Activated CD4-positive, CD25-positive, alpha-beta regulatory T cell treated with anti-CD3 and anti-CD28 coated beads, Interleukin-2, amount 50 U/mL, for 16 hours (primary cell): ENCODE measurements at places on chromosomes 1 and 21.

- peak; percentile 22 for DNase-seq
These were observed 77.8 kb downstream of the BACH1 start for GRCh38 chr21:29376556-29376955.

- no peak for DNase-seq
These were observed 8.1 kb downstream of the FMN2 start for GRCh38 chr1:240099748-240100147.

DNA sequence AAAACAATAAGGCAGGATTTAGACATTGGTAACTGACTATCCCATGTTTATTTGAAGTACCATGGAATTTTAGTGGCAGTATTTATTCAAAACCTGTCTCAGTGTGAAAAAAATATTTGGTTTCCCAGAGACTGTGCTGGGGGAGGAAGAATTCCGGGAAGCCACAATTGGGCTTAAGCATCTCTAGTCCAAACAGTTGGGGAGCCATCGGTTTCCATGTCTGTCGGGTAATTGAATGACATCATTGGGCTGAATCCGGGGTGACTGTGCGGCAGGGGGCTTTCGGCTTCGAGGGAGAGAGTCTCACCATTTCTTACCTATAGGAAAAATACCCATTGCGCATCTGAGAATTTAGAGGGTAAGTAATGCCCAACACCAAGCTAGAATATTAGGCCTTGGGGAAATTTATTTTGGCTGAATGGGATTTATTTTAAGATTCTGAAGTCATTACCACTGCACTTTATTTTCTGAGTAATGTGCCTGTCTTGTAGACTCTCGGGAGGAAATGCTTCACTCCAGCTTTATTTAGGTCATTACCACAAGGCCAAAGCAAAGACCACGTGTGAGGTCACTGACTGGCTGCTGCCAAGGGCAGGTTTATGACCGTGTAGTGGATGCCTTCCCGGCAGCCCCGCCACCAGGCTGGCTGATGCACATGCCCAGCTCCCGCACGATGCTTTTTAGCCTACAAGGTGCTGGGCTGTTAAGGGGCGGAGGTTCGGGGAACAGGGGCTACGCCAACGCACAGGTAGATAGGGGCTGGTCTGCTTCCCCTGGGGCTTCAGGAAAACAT is 23.1 kb upstream of the UMODL1 start:
- no peak for DNase-seq

DNA sequence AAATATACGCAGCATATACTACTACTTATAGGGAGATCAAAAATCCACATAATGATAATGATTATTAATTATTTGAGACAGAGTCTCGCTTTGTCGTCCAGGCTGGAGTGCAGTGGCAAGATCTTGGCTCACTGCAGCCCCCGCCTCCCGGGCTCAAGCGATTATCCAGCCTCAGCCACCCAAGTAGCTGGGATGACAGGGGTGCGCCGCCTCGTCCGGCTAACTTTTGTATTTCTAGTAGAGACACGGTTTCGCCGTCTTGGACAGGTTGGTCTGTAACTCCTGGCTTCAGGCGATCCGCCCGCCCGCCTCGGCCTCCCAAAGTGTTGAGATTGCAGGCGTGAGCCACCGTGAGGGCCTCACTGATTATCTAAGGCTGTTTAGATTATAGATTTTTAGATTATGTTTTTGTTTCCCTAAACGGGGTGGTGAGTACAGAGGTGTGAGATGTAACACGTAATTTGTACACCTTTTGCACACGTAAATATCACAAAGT is 548 bp upstream of the SLC25A33 start:
- DNase-seq = no peak

DNA sequence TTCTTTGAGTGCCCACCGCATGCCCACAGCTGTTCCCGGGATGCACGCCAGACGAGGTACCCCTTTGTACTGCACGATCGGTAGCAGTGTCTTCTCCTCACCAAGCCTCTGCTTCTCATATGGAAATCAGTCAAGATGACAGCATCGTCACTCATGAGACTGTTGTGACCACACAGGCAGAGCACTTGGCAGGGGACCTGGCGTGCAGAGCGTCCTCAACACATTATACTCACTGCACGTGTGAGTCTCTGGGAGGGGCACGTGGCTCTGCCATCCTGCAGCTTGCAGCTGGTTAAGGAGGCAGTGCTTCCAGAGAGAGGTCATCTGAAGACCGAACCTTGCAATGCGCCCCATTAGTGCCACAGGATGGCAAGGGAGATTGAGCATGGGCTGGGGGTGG is 266.8 kb downstream of the NPHP4 start:
- no peak for DNase-seq
